ENCODE measurements at places on chromosomes 16 and 17. TPM values are rescaled to one million over a fixed set of nuclear protein-coding genes. Genes with fewer than 3 reads are reported as not detected.

Gene STX4
- 25.5 TPM for total RNA-seq

Gene NOS2
- under 0.01 TPM for total RNA-seq

Gene PPY
- not detected for total RNA-seq

Gene ZSWIM7
- 14.2 TPM for total RNA-seq

Gene CNGB1
- total RNA-seq, result not detected

Gene MBTD1
- total RNA-seq, result 11.1 TPM

Gene KRT33A
- not detected for total RNA-seq

Gene ACD
- 13.1 TPM for total RNA-seq

Gene DCTN5
- 52.8 TPM for total RNA-seq

Gene HNF1B
- total RNA-seq, result not detected

Gene HSD11B2
- not detected for total RNA-seq

Gene PARD6A
- 2.2 TPM for total RNA-seq

Gene INCA1
- total RNA-seq, result 0.23 TPM

Gene KLHL10
- total RNA-seq, result 0.20 TPM

Gene SSTR5
- total RNA-seq, result not detected

Gene MEOX1
- total RNA-seq, result 0.07 TPM

Gene CD300LF
- total RNA-seq, result not detected

Gene SCPEP1
- total RNA-seq, result 82.8 TPM

Gene ASPA
- 0.07 TPM for total RNA-seq
